ENCODE measurements at places on chromosomes 5 and 9. TPM values are rescaled to one million over a fixed set of nuclear protein-coding genes. Genes with fewer than 3 reads are reported as not detected.

- DNase-seq = no peak
Observed at GRCh38 chr5:31221001-31221400, 27.5 kb downstream of the CDH6 start.

Gene ABCA2
- 60.5 TPM for total RNA-seq

DNA sequence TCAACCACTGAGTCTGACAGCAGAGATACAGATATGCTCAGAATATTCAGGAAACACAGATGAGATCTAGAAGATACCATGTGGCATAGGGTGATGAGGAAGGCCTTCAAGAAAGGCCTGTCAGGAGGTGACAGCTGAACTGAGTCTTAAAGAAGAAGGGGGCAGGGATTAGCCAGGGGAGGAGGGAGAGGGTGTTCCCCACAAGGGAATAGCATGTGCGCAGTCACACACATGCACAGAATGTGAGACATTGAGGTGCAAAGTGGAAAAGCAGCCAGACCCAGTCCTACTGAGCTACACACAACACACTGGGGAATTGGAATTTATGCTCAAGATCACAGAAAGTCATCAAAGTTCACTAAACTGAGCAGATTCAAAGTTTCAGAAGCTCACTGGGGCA, 3.0 kb upstream of the SLC25A48 start:
- DNase-seq = no peak

DNA sequence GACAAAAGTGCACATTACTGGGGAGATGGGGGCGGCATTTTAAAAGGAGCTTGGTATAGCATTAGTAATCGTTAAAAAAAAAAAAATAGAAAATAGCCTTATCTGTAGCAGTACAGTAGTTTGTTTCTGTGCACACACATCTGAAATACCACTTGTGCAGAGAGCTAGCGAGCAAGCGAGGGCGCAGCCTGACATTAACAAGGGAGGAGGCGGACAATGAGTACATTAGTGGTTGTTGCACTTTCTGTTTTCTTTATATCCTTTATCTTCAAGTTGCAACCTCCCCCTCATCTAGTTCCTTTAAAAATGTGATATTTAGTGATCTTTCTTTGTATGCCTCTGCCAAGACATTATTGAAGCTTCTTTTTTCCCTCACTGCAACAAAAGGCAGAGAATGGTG, 880 bp upstream of the PTPDC1 start:
- no peak for DNase-seq

Gene SPATA31D4
- total RNA-seq = not detected

DNA sequence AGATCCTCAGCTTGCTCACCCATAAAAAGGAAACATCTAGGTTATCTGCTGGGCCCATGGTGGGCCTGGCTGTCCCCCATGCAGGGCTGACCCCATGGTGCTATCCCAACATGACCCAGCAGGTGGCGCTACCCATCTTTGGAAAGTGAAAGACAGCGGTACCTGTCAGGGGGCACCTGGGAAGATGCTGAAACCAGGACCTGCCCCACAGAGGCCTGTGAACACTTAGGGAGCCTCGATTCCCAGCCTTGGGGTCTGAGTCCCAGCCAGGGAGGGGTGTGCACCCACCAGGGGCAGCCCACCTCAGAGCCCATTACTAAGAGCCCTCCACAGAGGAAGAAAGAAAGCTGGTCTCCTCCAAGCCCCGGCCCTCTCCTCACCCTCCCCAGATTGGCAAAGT, 46.6 kb upstream of the IPPK start:
- no peak for DNase-seq

DNA sequence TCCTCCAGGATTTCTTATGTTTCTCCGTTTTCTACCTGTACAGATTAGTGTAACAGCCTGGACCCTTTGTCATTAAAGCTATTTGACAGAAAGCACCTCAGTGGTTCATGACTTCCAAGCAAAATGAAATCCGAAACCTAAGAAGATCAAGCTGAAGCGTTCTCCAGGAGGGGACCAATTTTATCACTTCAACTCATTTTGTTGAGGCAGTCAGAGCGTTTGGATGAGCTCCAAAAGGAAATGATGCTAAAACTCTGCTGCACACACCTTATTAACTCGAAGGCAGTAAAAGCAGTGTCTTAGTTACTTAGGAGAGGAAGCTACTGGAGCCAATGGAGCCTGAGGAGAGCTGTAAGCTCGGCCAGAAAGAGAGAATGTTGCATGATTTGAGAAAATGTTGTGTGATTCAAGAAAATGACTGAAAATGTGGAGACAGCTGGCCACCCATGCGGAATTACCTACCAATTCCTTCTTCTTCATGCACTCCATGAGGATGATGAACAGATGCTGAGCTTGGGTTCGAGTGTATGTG, 346.7 kb upstream of the KLF9 start:
- no peak for DNase-seq

DNA sequence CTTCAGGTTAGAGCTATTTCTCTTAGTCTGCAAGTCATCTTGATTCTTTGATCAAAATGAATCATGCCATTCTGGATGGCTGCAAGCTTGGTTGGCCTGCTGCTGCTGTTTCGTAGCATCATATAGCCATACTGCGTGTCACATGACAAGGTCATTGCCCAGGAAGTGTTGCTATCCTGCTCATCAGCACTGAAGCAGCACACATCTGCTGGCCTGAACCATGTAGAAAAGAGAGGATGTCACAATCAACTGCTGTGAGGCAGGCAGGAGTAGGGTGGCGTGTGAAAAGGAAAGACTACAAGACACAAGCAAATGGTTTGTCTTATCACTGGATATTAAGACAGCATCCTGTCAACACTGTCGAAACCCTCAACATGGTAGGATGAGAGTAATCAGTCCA, 376.7 kb upstream of the RORB start:
- DNase-seq = no peak

DNA sequence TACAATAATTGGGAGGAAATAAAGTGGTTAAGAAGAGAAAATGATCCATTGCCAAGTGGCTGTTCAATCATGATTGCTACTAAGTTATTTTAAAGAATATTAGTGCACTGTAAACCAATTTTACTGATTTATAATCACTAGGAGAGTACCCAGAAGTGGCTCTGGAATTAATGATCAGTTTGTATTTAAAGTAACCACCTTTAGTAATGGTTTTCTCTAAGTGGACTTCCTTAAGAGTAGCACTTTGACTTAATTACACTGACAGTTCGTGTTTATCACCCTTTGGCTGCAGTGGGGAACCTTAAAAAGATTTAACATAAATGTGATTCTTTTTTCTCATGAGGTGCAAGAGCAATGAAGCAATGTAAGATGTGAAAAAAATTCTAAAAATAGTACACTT, 310.8 kb downstream of the CDH12 start:
- DNase-seq = no peak

DNA sequence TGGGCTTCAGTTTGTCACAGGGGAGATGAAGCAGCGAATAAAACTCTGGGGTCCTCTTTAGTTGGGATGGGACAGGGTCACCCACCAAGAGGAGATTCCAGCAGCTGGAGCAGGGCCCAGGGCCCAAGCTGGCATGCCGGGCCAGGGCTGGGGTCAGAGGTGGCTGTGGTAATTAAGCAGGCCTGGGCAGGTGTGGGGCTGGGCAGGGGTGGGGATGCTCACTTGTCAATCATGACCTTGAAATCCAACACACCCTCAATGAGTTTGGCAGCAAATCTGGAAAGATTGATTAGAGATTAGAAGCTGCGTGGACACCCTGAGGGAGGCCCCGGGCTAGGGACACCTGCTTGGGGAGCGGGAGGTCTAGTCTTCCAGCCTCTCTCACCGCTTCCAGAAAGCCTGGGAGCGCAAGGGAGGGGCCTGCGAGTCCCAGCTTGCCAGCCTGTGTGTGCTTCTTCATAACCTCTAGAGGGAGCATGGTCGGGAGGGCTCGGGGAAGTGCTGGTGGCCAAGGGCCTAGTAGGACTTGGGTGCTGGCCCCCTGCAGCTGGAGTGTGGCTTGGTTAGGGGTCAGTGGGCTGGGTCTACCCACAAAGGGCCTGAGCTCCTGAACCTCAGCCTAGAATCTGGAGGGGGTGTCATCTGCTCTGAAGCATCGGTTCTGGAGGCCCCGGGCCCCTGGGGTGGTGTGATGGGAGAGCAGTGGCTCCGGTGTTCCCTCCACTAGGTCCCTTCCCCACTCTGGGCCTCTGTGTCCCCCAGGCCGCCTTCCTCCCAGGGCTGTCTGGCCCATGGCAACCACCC, 7.6 kb downstream of the CRAT start:
- DNase-seq = no peak

DNA sequence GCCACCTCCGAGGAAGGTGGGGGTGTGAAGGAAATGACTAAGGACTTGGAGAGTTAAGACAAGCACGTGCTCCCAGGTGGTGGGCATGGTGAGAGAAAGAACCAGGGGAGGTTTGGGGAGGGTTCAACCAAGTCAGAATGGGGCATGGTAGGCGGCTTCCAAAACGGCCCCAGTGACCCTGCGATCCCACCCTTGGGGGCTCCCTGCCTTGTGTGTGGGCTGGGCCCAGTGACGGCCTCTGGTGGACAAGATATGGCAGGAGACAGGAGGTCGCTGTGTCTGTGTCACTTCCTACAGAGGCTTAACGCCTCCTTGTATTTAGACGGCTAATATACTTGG, 51.3 kb upstream of the IRX4 start:
- DNase-seq = no peak

Gene NOL8
- total RNA-seq = 49.1 TPM

- DNase-seq = no peak
Observed at GRCh38 chr5:149627070-149627469, 45.8 kb downstream of the ARHGEF37 start.

DNA sequence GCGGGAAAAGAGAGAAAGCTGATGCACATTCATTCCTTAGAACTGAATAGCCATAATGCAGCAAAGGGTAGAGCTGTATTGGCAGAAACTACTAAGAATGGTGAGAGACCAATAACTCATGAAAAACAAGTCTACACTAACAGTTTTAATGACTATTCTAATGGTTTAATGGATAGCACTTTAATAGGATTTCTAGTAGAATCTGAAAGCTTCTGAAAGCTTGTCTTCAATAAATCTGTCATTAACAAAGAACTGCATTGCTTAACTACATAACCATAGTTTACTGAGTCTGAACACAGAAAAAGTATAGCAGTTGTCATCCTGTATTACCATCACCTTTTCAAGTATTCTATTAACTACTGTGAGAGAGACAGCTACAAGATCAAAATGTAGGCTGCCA, 617.8 kb upstream of the DMAC1 start:
- DNase-seq = no peak

DNA sequence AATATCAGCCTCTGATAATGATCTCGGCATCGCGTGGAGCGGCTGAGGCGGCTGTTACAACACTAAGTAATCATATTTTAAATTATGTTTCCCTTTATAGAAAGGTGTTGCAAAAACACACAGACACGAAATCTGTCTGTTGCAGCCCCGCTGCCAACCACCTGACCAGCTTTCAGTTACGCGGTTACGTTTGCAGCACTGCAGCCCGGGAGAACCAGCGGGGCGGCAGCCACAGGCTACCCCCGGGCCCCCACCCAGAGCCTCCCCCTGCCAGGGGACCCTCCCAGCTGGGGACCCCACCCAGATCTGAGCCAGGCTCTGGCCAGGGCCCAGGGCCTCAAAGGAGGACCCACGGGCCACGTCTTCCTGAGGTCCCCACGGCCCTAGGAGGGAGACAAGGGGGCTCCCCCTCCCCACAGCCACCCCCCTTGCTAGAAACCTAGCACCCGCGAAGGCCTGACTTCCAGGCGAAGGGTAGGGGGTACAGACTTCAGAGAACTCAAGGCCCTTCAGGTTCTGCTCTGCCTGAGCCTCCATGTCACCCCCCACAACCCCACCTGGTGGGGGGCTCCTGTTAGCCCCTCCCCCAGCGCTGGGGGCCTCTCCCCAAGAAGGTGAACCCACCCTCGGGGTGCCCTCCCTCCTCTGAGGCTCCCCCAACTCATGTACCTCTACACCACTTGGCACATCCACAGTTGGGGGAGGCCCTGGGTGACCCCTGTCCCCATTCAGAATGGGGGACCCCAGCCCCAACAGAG, 6.0 kb downstream of the NACC2 start:
- no peak for DNase-seq

Gene GRXCR2
- not detected for total RNA-seq

GRCh38 chr9:83538172-83538889, at the start of gene FRMD3:
Gene FRMD3, minus strand, starts transcription at chr9:83538401. Its CDS starts 170 bp downstream, at chr9:83538231.
- no peak for DNase-seq

GRCh38 chr9:131308452-131308851, 18.9 kb downstream of the PLPP7 start:
- DNase-seq = no peak

Gene HTR4
- total RNA-seq = 7.8 TPM

Gene ABLIM3
- 41.2 TPM for total RNA-seq

DNA sequence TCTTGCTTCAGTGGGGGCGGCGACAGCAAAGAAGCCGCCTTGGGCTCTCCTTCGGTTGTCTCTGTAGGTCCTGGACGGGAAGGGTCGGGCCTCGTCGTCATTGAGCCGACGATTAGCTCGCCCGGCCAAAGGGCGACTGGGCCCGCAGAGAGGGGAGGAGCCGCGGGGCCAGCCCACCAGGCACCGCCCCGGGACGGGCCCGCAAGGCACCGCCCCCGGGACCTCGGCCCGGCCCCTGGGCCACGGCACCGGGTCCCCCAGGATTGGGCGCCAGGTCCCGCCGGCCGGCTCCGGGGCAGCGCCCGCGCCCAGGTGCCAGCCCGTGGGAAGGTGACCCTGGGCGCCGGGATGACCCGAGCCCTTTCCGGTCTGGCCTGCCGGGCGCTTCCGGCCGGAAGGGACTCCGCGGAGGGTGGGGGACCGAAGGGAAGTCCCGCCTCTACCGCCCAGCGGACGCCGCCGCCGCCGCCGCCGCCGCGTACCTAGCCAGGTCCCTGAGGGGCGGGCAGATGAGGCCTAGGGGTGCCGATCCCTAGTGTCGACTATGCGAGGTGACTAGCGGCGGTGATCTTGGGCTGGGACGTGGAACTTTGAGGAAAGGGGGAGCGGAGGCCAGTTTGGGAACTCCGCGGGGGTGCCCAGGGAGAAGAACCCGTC, at the start of the genes GBA2 and RGP1:
TSS of gene GBA2 (minus strand) at position 371 of the 657 bp plus-strand sequence. CDS start 524 bp downstream, outside the sequence.
TSS of gene RGP1 (plus strand) at position 430 of the 657 bp plus-strand sequence. CDS start 469 bp downstream, outside the sequence.
- no peak for DNase-seq

- no peak for DNase-seq
Observed at GRCh38 chr9:134688231-134688630, 46.6 kb downstream of the COL5A1 start.

Gene CKMT2
- 20.6 TPM for total RNA-seq

Gene CFAP90
- total RNA-seq = not detected

DNA sequence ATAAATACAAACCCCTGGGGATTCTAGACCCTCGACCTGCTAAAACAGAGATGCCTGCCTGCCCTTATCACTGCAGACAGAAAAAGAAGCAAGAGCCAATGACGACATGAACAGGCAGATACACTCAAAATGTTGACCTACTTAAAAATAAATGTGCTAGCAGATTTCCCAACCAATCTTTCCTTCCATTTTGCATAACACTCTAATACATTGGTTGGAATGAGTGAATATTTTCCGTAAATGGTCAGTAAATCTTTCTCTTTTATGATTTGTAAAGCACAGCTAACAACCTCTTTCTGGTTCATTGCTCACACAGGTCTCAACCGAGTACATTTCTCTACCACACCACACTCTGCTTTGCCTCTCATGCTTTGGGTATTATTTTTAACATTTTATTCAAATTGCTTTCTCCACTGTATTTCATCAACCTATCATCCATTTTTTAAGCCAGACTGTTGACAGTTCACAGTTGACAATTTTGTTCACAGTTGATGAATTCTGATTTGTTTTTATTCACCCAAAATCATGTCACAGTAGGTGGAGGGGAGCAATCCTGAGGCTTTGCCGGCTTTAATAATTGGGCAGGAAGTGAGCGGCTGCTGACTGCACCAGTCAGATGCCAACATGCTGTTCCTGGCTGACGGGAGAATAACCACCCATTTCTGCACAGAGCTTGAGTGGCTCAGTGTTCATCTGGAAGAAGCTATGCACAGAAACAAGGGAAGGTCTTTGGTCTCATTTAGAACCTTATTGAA, 426.6 kb downstream of the SPOCK1 start:
- no peak for DNase-seq

All from thoracic aorta (tissue), 2 donors.